ENCODE measurements at places on chromosomes 1 and 21. TPM values are rescaled to one million over a fixed set of nuclear protein-coding genes. Genes with fewer than 3 reads are reported as not detected.

The LMNA gene
- total RNA-seq, result 554 TPM

The GLIS1 gene
- total RNA-seq, result not detected

The C1orf94 gene
- not detected for total RNA-seq

The OR6N1 gene
- total RNA-seq, result not detected

The RORC gene
- not detected for total RNA-seq

The PSEN2 gene
- 54.6 TPM for total RNA-seq

The XCL2 gene
- total RNA-seq, result not detected

The GRIK1 gene
- not detected for total RNA-seq

The PODN gene
- total RNA-seq, result 0.25 TPM

All from bladder microvascular endothelial cell (primary cell).